ENCODE measurements at places on chromosomes 5 and 9. TPM values are rescaled to one million over a fixed set of nuclear protein-coding genes. Genes with fewer than 3 reads are reported as not detected.

PFN3 gene
- not detected for polyA plus RNA-seq

INSL4 gene
- not detected for polyA plus RNA-seq

DNA sequence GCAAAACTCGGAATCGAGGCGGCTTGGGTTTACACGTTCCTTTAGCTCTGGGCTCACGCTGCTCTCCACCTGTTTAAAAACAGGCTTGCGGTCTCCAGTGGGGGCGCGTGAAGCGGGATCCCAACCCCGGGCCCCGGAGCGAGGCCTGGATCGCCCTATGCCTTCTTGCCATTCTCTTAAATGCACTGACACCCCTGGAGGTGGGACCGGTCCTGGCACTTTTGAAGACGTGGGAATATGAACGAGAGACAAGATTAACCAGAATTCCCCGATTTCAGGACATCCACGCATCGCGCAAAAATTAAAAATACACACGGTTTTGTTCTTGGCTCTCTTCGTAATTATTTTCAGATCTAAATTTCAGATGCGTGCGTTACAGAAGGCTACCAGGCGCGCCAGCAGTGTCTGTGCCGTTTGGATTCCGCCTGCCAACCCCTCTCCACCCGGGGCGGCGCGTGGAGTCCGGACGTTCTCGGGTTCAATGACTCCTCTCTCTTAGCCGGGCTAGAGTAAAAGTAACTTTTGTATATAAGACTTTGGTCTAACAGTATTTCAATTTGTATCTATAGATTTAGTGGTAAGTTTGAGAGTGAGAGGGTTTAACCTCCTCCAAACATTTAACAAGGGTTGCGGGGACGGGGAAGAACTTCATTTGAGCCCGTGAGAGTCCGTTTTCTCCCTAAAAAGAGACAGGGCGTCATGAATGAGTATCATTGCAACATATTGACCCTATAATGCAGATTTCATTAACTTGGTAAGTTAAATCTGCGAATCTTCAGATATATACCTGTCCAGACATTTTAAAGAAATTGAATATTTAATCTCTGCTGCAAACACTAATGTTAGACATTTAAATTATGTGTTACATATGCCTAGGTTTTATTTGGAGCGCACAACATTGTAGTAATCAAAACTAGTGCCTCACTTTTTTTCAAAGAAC, 3.8 kb downstream of the FOXD1 start:
- DNase-seq: no peak
- no peaks in the 10 kb centered on the region for H3K36me3 ChIP-seq
- peaks cover 92% of the 10 kb centered on the region for H3K27me3 ChIP-seq
- H3K27ac ChIP-seq: no peak overlapping the region
- peaks cover 6% of the 10 kb centered on the region for H3K4me1 ChIP-seq

PCDHGB2 gene
- 0.67 TPM for polyA plus RNA-seq

DNA sequence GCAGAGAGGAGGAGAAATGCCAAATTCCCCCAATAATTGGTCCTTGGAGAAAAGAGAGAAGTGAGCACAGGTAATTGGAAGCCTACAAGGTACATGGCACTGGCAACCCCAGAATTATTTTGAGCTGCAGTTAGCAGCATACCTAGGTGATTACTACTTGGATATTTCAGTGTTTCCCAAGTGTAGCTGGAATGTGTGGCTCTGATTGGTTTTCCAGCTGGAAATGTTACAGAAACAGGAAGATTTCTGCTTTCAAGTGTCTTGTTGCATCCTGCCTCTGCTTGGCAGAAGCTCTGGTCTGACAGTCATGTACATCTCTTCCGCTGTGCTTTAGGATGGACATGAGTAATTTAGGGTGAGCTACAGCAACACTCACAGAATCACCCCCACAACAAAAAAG, 262.1 kb downstream of the ENC1 start:
- no peak overlapping the region for H3K4me3 ChIP-seq
- H3K27me3 ChIP-seq: no peaks in the 10 kb centered on the region

SEMA6A gene
- 1.1 TPM for polyA plus RNA-seq

FREM1 gene
- polyA plus RNA-seq: 1.5 TPM

- no peaks in the 10 kb centered on the region for H3K36me3 ChIP-seq
- DNase-seq: no peak
- no peak overlapping the region for H3K4me3 ChIP-seq
- H3K27ac ChIP-seq: no peak overlapping the region
- H3K27me3 ChIP-seq: no peaks in the 10 kb centered on the region
Measured at GRCh38 chr5:28648108-28648507, 1609.7 kb upstream of the CDH9 start.

GRM6 gene
- polyA plus RNA-seq: not detected

DNA sequence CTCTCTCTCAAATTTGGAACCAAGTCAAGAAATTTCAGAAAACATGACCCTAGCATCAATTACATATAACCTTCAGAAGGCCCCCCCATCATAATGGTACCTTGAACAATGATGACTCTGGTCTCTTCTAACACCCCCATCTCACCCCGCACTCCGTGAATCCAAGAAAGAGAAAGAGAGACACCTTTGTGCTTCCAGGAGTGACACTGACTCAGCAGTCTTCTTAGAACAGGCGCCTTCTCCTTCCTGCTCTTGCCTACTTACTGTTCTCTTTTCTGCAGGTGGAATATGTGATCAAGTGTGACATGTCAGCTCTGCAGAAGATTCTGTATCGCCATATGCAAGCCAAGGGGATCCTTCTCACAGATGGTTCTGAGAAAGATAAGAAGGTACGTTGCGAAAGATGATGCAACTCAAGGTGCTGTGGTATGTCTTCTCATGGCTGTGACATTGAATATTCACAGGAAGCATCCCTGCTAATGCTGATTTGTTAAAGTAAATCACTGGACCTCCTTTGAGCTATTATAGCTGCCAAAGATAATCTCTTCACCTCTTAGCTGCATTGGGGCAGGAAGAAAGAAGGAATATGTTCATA, 81.3 kb downstream of the SMARCA2 start:
- no peaks in the 10 kb centered on the region for H3K27me3 ChIP-seq
- H3K27ac ChIP-seq: no peak overlapping the region
- no peak overlapping the region for H3K4me3 ChIP-seq

DNA sequence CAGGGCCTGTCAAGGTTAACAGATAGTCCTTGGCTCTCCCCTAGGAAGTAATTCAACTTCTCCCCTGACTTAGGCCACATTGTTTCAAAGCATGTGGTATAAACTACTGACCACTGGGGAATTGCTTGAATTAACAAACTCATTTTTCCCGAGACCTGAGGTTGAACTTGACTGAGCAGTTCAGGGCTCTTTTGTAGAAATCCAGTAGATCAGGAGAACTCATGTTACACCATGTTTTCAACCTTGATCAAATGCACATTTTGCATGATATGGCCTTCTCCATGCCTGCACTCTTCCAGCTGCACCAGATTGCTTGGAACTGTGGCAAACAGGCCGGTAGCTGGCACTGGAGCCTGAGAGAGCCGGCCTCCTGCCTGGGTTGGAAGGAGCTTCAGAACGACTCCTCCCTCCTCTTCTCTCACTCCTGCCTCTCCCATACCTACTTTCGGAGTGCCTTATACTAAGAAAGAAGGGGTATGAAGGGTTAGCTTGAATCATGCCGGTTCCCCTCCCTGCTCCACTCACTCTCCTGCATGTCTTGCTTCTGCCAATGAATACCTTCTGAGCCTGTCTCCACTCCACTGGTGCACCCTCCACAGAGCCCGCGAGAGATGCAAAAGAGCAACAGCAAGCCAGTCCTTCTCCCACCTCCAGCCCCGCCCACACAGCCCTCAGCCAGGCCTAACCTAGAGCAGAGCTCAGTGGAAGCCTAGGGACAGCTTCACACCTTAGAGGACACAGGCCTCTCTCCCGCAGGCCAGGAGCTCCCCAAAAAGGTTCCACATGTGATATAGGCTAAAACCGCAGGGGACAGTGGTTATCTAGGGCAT, 159.4 kb downstream of the MACROH2A1 start:
- H3K4me1 ChIP-seq: peaks cover 77% of the 10 kb centered on the region
- no peaks in the 10 kb centered on the region for H3K27me3 ChIP-seq
- no peak overlapping the region for H3K4me3 ChIP-seq
- H3K27ac ChIP-seq: peak overlapping the region; percentile 17

PCDHB5 gene
- 0.17 TPM for polyA plus RNA-seq
